T-helper 2 cell (primary cell): ENCODE measurements at places on chromosomes 2 and 18.

DNA sequence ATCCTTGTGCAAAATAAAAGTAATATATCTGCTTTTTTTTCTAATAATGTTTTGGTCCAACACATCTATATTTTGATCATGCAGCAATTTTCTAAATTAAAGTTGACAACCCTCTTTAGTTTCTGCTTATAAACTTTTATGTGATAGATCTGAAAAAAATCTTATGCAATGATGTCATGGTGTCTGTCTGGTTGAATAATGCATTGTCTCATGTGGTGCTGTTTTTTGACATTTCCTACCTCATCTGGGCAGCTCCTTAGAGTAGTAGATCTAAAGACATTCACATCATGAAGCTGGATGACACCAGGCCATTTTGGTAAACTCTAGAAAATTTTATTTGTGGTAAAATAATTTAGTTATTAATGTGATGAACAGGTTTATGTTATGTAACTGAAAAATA, 106.8 kb upstream of the FN1 start:
- no peak for DNase-seq

- no peak for DNase-seq
Measured at GRCh38 chr18:70074116-70074515, 126.4 kb upstream of the CD226 start.

GRCh38 chr2:101655702-101656422, 41.6 kb upstream of the MAP4K4 start:
- DNase-seq: no peak

DNA sequence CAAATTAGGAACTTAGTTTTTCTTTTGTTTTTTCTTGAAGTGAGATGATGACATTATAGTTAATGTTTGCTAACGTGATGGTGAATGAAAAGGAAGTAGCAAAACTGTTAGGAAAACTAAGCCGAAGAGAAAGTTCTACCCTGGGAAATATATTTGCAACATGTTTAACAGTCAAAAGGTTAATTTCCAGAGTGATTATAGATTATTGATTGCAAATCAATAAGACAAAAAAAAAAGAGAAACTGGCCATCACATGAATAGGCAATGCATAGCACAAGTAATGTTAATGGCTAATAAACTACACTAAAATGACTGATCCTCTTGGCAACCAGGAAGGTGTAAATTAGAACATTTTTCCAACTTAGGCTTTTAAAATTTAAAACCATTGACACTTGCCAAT, 26.0 kb upstream of the AMMECR1L start:
- DNase-seq: no peak

DNA sequence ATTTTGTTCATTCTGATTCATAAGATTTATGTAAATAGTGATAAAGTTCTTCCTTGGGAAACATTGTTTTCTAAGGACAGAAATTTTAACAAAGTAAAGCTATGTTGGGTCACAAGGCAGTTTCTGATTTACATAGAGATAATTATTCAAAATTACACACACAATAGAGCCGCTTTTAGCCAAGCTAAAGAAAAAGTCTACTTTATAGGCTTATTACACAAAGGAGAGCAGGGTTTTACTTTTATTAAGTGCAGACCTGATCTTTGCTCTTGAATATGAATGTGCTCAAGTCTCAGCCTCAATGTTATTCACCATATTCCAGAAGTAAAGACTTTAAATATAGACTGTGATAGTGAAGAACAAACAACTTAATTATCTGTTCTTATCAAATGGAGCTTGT, 787.8 kb upstream of the LINC00305 start:
- DNase-seq: no peak

DNA sequence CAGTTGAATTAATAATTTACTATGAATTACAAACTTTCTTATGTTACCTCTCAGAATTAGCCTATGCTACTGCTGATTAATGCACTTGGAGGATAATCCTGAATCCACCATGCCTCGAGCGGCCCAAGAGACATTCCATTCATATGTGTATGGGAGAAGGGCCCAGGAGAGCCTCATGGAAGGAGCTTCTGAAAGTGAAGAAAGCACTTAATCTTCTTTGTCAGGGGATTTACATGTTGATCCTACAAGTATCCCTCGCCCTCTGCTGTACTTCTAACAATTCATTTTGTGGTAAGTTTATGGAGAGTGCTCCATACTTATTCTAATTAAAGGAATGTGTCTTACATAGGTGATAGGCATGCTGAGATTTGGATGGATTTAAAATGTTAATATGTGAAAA, 1189.1 kb upstream of the NXPH2 start:
- DNase-seq: no peak

DNA sequence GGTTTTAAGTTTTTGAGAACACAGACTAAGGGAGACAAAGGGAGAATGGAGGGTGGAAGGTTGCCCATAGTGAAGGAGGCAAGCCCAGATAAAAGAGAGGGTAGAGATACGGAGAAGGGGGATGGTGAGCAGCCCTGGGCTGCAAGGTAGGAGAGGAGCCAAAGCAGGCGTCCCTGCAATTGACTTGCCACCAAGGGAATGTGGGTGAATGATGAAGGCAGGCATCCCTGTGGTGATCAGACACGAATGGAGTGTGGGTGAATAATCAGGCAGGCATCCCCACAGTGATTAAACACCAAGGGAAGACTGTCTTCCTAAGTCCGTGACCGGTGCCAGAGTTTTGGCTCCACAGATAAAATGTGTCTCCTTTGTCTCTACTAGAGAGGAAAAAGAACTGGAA, 16.5 kb upstream of the ALPK2 start:
- DNase-seq: no peak

GRCh38 chr2:186751790-186752189, 57.9 kb downstream of the FAM171B start:
- no peak for DNase-seq

- DNase-seq: no peak
Measured at GRCh38 chr2:128475427-128476211, 157.0 kb upstream of the HS6ST1 start.

DNA sequence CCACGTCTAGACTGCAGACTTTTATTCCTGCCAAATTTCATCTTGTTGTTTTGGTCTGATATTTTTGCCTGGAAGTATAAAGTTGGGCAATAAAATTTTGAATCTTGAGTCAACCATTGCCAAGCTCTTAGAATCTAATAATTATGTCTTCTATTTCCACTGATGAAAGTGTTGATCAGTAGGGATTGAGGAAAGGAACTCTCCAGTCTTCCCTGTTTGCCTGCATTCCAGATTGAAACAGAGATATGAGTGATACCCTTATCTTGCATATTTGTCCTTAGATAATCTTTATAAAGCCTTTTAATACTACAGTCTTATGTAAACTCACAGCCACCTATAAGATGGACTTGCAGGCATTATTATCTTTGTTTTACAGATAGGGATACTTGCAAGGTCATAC, 45.5 kb upstream of the UBE2E3 start:
- DNase-seq: no peak

GRCh38 chr18:7740821-7741220, 173.7 kb downstream of the PTPRM start:
- no peak for DNase-seq

- DNase-seq: no peak
Measured at GRCh38 chr2:72103690-72104089, 44.0 kb downstream of the CYP26B1 start.

- DNase-seq: no peak
Measured at GRCh38 chr2:118237451-118237850, 149.2 kb downstream of the INSIG2 start.

DNA sequence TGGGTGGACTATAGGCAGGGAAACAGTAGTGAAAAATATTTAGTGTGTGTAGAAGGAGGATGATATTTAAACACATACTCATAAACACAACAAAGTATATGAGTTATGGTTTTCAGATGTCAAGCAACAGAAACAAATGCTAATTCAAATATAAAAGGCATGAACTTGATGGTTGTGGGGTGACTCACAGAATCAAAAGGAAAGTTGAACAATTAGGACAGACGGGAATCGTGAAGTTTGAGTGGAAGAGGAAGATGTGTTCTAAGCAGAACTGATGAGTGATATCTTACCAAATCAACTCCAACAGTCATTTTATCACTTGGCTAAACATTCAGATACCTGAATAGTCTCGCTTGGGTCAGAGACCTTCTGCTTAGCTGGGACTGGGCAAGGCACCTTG, 53.6 kb upstream of the ITGA6 start:
- DNase-seq: no peak

DNA sequence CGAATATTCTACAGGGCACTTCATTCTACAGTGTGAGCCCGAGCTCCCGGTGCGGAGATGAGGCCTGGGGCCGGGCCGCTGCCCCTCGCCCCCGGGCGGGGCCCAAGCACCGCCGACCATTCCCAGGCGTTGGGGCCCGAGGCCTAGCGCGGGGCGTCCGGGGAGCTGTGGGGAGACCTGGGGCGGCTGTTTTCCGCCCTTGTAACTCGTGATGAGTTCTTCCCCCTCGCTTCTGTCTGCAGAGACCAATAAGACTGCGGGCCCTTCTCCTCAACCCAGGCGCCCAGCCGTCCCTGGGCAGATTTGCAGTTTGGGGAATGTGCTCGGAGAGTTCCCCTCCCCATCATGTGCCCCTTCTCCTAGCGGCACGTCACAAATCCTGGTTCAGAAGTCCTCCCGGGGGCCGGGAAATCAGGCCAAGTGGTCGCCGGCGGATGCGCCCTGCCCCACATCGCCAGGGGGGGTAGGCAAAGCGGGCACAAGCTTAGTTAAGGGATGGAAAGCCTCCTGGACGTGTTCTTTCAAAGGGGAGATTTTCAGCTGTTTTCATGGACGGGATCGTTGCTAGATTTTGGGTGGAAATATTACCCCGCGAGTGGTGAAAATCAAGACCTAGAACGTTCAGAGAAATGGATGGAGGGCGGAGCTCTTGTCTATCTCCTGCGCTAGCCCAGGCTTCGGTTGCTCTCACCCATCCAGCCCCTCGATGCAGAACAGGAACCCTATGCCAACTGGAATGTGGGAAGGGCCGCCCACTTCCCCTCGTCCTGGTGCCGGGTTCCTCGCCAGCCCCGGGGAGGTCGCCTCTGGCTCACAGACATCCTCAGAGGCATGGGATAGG, 18.8 kb upstream of the HAAO start:
- no peak for DNase-seq

DNA sequence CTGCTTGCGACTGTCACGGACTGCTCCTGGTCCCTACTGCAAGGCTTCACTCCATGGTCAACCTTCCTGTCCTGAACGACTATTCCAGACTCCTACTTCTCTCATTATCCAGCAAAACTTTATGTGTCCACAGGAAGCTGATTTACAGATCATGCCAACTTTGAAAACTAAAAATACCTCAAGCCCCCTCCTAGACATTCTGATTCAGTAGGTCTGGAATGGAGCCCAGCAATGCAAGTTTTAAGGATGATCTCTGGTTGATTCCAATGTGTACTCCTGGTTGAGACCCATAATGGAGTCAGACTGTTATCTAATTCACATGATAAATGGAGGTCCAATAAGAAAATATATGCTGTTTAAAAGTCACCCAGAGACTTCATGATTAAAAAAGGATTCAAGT, 13.1 kb upstream of the LRATD1 start:
- no peak for DNase-seq

DNA sequence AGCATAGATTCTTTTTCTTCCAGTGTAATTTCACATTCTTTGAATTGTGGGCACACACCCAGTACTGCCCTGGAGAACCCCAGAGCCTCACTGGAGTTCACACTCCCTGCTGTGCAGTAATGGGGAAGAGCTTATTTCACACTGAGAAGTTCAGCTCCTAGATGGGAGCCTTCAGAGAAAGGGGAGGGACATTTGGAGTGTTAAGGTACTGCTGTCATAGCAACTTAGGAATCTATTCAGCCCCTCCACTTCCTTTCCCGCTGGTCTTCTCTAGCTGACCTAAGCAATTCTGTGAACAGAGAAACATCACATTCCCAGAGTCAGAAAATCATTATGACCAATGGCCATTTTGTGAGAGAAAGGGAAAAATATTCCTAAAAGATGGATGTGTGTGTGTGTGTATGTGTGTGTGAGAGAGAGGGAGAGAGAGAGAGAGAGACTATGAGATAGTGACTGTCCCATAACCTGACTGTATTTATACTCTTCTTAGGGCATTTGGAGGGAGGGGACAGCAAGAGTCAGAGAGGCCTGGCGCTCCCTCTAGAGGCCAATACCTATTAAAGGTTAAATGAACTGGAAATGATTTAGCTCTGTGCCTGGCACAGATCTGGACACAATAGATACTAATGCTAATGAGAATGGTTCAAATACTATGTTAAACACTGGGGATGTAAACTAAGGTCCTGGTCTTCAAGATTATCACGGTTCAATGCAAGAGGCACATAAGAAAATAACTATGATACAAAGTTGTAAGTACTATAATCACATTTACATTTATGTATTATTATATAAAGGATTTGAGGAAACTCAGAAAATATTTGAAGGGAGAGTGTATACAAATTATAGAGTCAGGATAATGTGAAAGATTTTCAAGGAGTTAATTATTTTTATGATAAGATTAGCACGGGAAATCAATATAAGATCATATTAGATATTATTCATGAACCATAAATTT, 41.5 kb upstream of the RPE start:
- peak; percentile 4 for DNase-seq

- no peak for DNase-seq
Measured at GRCh38 chr2:231911381-231911780, 14.8 kb downstream of the NPPC start.

DNA sequence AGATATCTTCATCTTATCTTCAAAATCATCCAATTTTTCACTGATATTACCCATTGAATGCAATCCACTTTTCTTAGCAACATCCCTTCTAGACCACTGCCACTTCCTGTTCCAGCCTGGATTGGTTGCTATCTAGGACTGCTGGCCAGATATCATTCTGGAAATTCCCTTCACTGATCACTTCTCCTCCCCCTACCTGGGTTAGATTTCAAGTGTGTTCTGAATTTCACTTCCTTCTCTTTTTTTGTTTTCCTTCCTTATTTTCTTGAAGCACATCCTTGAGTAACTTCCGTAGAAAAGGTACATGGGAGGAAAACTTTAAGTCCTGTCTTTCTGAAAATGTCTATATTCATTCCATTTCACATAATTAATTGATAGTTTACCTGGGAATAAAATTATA, 82.0 kb upstream of the IL1R2 start:
- DNase-seq: no peak

GRCh38 chr2:2931318-2932075, 446.1 kb downstream of the EIPR1 start:
- DNase-seq: no peak

GRCh38 chr2:59150217-59150849, 909.2 kb upstream of the FANCL start:
- no peak for DNase-seq
